ENCODE measurements at places on chromosomes 13 and 19.

- DNase-seq = no peak
Observed at GRCh38 chr19:34867631-34868030, 59.1 kb upstream of the ZNF30 start.

DNA sequence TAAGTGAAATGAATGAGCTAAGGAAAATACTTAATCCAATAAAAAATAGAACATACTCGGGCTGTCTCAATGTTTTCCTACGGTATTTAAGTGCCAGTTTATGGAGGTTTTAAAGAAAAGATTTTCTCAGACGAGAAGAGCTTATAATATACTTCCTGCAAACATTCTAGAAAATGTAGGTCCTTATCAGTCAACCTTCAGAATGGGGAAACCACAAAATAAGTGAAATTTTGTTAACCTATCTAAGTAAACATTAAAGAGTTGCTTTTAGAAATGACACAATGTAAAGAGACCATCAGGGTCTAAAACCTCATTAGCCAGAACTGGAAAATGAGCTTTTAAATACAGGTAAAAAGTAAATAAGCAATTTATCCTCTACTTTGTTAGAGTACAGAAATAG, 12.1 kb downstream of the MIR17HG start:
- no peak for DNase-seq

DNA sequence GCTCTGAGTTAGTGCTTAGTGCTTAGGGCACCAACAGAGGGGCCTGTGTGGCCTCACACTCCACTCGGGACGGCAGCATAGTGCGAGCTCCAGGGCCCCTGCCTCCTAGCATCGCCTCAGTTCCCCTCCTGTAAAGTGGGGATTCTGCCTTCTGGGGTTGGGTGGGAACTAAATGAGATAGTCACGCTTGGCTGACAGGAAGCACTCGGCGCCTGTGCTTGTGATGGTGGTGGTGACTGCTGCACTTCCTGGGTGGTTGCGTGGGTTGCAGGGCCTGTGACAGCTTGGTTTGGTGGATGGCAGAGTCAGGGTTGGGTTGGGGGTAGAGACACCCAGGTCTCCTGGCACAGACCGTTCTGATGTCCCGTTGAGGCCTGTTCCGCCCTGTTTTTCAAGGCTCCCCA, 7.7 kb downstream of the PLEKHF1 start:
- peak; percentile 89 for DNase-seq

DNA sequence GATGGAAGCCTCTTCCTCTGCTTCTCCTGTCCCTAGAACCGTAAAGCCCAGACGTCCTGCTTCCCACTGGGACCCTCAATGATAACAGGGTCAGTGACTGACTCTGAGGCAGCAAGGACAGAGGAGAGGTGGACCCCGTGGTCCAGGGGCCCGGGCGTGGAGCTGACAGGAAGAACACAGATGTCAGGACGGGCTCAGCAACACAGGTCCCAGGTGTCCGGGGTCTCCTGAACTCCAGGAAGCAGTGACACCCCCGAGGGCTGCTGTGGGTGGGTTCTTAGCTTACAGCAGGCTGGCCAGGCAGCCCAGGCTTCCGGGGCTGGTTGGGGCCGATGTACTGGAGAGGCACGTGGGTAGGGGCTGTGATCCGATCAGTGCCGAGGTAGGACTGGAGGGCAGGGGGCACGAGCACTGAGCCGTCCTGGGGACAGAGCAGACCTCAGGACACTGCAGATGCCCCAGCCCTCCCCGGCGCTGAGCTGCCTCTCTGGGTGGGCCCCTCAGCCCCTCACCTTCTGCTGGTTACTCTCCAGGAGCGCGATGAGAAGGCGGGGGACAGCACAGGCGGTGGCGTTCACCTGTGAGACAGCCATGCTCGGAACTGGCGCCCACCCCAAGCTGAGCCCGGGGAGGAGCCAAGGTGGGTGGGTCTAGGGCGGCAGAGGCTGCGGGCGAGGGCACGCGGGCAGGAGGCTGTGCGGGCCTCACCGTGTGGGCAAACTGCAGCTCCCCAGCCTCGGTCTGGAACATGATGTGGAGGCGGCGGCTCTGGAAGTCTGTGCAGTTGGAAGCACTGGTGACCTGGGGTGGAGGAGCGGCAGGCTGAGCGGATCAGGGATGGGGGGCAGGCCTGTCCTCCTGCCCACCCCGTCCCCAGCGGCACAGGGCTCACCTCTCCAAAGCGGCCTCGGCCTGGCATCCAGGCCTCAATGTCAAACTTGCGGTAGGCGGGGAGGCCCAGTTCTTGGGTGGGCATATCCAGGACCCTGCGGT, 3.6 kb upstream of the CCER2 start:
- no peak for DNase-seq

- no peak for DNase-seq
Observed at GRCh38 chr13:99908140-99908803, 63.3 kb downstream of the ZIC5 start.

- no peak for DNase-seq
Observed at GRCh38 chr13:22110368-22110767, 439.5 kb downstream of the FGF9 start.

GRCh38 chr19:54026656-54027055, 35.2 kb downstream of the CACNG6 start:
- DNase-seq = no peak

GRCh38 chr13:111908981-111909380, 158.0 kb upstream of the SOX1 start:
- no peak for DNase-seq

DNA sequence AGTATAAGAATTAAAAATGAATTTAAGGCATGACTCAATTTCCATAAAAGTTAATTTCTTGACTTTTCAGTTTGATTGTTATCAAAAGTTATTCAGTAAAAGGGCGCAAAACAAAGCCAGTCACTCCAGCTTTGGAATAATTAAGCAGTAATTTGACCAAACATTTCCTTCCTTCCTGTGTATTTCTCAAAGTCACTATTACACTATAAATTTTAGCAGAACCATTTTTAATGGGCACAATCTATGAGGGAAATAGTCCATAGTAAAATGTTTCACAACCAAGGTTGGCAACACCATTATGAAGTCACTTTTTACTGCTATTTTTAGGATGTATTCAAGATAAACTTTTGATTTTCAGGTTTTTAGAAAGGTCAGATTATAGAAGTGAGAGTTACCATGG, 91.0 kb downstream of the DACH1 start:
- DNase-seq = no peak

GRCh38 chr13:112726016-112726767, 36.4 kb downstream of the ATP11A start:
- DNase-seq = no peak

DNA sequence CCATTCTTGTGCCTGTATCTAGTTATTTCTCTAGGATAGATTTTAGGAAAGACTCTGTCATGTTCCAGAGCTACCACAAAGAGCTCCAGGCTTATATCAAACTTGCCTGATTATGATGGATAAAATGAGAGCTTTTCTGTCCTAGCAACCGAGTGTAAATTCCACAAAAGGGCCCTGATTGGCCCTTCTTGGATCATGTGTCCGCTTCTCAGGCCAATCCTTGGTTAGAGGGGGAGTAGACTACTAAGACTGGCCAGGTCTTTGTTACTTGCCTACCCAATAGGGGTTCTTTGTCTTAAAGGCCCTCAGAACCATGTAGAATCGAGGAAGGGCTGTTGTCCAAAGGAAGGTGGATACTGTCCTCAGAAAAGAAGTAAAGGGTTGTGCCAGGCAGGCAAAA, 2.4 kb downstream of the DHX34 start:
- DNase-seq = no peak

DNA sequence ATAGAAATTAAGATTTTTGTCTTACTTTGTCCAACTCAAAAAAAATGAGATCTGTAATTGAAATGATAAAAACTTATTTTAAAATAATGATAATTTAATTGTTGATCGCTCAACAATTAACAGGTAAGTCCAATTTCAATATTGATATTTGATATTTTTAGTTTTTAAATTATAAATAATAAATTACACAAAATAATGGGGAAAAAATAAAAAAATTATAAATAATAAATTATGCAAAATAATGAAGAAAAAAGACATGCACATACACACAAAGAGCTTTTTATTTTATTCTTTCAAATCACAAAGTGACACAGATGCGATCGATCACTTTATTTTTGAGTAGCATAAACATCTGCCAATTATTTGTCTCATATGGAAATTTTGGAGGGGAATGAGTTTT, 40.8 kb downstream of the KCTD12 start:
- no peak for DNase-seq

- no peak for DNase-seq
Observed at GRCh38 chr13:101453784-101454201, 1.3 kb downstream of the ITGBL1 start.

GRCh38 chr13:109883181-109884180, 97.1 kb upstream of the IRS2 start:
- DNase-seq = no peak

- no peak for DNase-seq
Observed at GRCh38 chr19:31502536-31503170, 153.4 kb upstream of the TSHZ3 start.

GRCh38 chr19:46785054-46785979, 3.1 kb downstream of the SLC1A5 start:
- no peak for DNase-seq

GRCh38 chr19:58396691-58397532, 1.5 kb downstream of the RNF225 start:
- no peak for DNase-seq

DNA sequence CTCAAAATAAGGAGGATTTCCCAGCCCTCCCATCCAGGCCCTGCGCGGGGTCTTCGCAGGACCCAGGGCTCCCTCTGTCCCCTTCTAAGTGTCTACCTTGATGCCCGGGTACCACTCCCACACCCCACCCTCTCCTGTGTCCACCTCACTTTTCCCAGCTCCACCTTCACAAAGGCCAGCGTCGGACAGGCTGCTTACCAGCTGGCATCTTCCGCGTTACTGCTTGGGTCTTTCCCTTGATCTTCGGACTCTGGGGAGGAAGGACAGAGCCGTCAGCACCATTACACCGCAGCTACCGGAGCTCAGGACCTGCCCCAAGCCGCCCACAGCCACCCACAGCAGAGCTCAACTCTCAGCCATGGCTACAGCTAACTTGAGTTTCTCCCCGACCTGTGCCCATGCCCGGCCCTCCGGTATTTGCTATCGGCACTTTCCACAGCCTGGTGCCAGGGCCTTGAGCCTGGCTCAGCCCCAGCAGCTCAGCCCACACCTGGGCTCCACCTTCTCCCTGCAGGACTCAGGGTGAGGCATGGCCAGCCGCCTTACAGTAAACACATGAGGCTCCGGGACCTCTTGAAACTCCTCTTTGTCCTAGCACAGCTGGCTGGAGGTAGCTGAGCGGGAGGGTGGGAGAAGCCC, 3.8 kb downstream of the C13orf46 start:
- DNase-seq = no peak

DNA sequence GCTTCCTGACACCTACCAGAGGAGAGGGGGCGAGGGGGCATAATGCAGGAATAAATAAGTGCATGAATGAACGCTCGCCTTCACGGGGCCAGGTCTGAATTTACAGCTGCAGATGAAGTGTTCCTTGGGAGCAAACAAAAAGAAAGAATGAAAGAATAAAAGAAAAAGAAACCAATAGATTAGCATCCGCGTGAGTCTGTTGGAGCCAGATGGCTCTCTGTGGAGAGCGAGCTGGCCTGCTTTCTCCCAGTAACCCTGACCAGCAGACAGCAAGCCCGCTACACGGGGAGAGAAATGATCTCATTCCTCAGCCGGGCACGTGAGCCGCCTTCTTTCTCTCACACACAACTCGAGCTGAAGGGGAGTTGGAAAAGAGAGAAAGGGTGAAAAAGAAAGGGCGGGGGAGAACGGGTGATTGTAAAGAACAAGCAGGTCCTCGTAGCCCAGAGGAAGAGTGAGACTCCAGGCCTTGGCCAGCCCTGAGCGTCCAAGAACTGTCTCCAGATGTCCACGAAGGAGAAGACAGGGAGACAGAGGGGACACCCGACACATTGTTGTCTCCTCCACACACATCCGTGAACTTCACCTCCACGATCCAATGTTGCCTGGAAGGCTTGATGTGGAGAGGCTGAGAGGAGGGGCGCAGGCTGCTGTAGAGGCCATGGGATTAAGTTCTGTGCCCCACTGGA, 81.4 kb downstream of the RNASEH2B start:
- DNase-seq = no peak

- no peak for DNase-seq
Observed at GRCh38 chr13:40127476-40127875, 472.0 kb downstream of the COG6 start.

DNA sequence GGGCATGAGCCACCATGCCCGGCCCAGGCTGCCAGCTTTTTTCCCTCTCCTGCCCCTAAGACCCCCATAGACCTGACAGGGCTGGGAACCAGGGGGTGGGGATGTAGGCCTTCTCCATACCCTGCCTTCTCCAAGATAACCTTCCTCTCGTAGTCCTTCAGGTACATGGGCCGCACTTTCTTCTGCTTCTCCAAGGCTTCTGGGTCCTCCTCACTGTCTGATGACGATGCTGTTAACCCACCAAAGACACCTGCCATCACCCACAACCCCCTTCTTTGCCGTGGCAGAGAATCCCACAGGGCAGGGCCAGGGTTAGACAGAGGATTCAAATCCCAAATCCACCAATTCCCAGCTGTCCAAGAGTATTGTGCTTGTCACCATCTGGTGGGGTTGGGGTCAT, 3.2 kb downstream of the KRI1 start:
- DNase-seq = no peak

DNA sequence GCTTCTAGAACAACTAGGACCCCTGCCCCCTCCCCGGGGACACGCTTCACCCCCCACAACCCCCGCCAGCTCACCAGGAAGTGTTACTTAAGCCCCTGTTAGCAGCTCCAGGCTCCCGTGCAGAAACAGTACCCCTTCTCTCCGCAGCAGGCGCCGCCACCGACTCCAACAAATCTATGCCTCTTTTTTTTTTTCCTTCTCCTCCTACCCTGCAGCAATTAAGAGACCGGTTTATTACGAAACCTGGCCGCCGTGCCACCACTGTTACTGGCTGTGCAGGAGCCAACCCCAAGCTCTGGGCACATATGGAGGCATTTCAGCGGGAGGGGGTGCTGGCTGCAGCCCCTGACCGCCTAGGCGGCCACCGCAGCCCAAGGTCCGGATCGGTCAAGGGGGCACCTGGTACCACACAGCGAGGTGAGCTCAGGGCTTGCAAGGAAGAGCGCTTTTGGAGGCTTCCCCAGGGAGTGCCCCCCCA, 2.4 kb downstream of the GADD45B start:
- DNase-seq = peak; percentile 48

GRCh38 chr19:31110336-31110735, 238.9 kb downstream of the TSHZ3 start:
- DNase-seq = no peak
